ENCODE measurements at places on chromosomes 3 and 15. TPM values are rescaled to one million over a fixed set of nuclear protein-coding genes. Genes with fewer than 3 reads are reported as not detected.
A peak's percentile ranks its signal among the peaks of the same experiment; 100 is the strongest.

GRCh38 chr15:52289629-52290081 is 5.9 kb downstream of the MYO5C start:
- DNase-seq: no peak
- H3K27ac ChIP-seq: no peak overlapping the region
- no peak overlapping the region for H3K4me3 ChIP-seq
- H3K4me1 ChIP-seq: peaks cover 25% of the 10 kb centered on the region
- H3K27me3 ChIP-seq: peaks cover 29% of the 10 kb centered on the region

- H3K36me3 ChIP-seq: no peaks in the 10 kb centered on the region
- no peak for DNase-seq
- peaks cover 20% of the 10 kb centered on the region for H3K27me3 ChIP-seq
- no peak overlapping the region for H3K27ac ChIP-seq
- H3K4me3 ChIP-seq: no peak overlapping the region
- no peaks in the 10 kb centered on the region for H3K4me1 ChIP-seq
Observed at GRCh38 chr3:126245811-126246727, 65.7 kb upstream of the ALDH1L1 start.

- no peak overlapping the region for H3K27ac ChIP-seq
- no peak for DNase-seq
- no peaks in the 10 kb centered on the region for H3K4me1 ChIP-seq
Observed at GRCh38 chr15:53453253-53454105, 306.0 kb downstream of the WDR72 start.

DNA sequence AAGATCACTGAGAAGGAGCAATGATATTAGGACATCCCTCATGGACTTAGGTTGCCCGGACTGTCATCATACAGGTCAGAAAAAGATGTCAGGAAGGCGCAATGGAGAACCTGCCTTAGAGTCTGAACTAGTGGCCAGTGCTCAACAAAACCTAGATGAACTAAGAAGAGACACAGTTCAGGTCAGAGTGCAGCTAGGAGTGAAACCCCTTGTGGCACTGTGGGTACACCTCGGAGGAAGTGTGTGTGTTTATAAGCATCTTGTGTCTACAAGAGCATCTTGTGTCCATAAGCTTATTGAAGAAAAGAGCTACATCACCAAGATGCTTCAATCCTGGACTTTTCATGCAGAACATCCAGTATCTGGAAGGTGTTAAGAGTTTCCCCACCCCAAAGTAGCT is 315.7 kb downstream of the MAGI1 start:
- DNase-seq: no peak
- H3K27ac ChIP-seq: no peak overlapping the region
- no peak overlapping the region for H3K4me3 ChIP-seq
- no peaks in the 10 kb centered on the region for H3K36me3 ChIP-seq
- no peaks in the 10 kb centered on the region for H3K4me1 ChIP-seq

DNA sequence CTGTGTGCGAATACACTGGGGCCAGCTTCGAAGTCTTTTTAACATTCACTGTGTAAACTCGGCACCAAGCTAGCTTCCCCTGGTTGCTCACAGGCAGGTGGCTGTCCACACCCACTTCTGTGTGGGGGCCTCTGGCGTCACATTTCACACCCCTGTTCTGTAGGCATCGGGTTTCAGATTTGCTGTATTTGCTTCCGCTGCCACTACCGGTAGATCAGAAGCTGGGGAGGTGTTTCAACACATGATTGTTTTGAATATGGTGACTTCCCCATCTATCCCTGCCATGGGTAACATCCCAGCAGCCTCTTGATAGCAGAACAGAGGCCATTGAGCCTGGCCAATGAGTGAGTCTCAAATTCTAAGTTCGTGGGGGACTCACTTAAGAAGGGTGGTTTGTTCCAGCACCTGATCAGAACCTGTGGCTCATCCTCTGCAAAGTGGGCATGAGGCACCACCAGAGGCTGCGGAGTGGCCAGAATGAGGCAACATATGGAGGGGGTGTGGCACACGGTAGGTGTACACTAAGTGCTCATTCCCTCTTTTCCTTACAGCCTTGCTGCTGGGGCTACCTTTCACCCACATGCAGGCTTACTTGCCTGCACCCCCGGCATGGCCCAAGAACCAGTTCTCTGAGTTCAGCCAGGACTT is 61.5 kb downstream of the IQSEC1 start:
- H3K27ac ChIP-seq: peak overlapping the region; percentile 100
- DNase-seq: peak; percentile 96
- H3K36me3 ChIP-seq: peaks cover 23% of the 10 kb centered on the region
- no peaks in the 10 kb centered on the region for H3K27me3 ChIP-seq
- H3K4me3 ChIP-seq: peak overlapping the region; percentile 66

- H3K4me3 ChIP-seq: no peak overlapping the region
- no peak for DNase-seq
- peaks cover 3% of the 10 kb centered on the region for H3K27me3 ChIP-seq
- no peaks in the 10 kb centered on the region for H3K4me1 ChIP-seq
- H3K36me3 ChIP-seq: no peaks in the 10 kb centered on the region
- H3K27ac ChIP-seq: no peak overlapping the region
Observed at GRCh38 chr15:91694831-91695210, 158.7 kb upstream of the SLCO3A1 start.

Gene ROPN1
- not detected for total RNA-seq

Gene BFSP2
- 2.1 TPM for total RNA-seq

Gene FOXL2
- total RNA-seq: not detected

Gene SLC24A5
- total RNA-seq: not detected

Gene ZBBX
- total RNA-seq: not detected

Gene MOBP
- not detected for total RNA-seq

Measured in activated CD8-positive, alpha-beta memory T cell treated with anti-CD3 and anti-CD28 coated beads, Interleukin-2, amount 10 ng/mL, durations not matched to agents 7 days and 5 days (primary cell).